ENCODE measurements at places on chromosomes 11 and 22.

- DNase-seq, result no peak
Observed at GRCh38 chr11:119506436-119506835, 83.5 kb upstream of the THY1 start.

- DNase-seq, result no peak
Observed at GRCh38 chr11:121604152-121604551, 151.4 kb upstream of the SORL1-AS1 start.

- no peak for DNase-seq
Observed at GRCh38 chr22:40265783-40266182, 80.5 kb upstream of the ADSL start.

DNA sequence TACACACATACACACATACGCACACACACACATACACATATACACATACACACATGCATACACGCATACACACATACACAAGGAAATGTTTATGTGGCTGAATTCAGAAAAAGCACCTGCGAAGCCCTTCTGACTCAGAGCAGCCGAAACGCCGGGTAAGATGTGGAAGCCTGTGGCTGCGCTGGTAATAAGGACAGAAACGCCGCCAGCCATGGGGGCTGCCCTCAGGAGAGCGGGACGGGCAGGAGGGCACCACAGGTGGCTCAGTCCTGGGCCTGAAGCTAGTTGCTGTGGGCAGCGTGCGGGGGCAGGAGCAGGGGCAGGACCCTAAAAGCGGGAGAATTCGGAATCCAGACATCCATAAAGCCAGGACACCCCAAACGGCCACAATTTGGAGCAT, 378.3 kb downstream of the BRD1 start:
- peak; percentile 50 for DNase-seq

DNA sequence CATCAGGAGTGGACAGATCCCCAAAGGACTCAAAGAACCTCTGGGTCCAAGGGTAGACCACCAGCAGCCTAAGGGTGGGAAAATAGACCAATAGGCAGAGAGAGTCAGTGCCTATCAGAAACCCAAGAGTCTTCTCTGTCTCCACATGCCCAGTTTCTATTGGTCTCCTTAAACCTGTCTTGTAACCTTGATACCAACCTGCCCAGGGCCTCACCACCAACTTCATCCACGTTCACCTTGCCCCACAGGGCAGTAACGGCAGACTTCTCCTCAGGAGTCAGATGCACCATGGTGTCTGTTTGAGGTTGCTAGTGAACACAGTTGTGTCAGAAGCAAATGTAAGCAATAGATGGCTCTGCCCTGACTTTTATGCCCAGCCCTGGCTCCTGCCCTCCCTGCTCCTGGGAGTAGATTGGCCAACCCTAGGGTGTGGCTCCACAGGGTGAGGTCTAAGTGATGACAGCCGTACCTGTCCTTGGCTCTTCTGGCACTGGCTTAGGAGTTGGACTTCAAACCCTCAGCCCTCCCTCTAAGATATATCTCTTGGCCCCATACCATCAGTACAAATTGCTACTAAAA, at the start of gene HBB:
Gene HBB, minus strand, starts transcription at position 340 of the 579 bp plus-strand sequence. Its CDS starts 50 bp downstream, at position 290.
- no peak for DNase-seq

GRCh38 chr22:39240831-39241793, 3.7 kb downstream of the PDGFB start:
- DNase-seq, result no peak

- DNase-seq, result no peak
Observed at GRCh38 chr11:32817181-32817851, 12.4 kb upstream of the PRRG4 start.

- peak; percentile 58 for DNase-seq
Observed at GRCh38 chr11:47469361-47470179, 20.6 kb upstream of the RAPSN start.

DNA sequence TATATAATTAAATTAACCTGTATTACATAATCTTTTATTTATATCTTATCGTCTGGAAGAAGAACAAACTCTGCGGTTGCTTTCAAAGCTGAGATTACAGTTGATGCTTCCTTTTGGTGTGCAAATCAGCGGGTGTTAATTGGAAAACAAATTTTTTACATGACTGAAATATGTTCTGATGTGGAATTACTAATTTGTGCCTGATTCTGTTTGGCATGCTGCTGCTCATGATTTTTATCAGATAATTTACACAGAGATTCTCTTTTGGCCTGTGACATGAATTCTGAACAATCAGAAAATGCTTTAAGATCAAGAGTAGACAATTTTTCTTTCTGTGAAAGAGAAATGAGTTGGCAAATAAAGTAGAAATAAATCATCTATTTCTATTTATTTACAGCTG, 510.8 kb downstream of the NELL1 start:
- no peak for DNase-seq

- DNase-seq, result no peak
Observed at GRCh38 chr22:46417769-46418168, 82.3 kb downstream of the TRMU start.

- no peak for DNase-seq
Observed at GRCh38 chr22:45579806-45580725, 77.4 kb downstream of the FBLN1 start.

DNA sequence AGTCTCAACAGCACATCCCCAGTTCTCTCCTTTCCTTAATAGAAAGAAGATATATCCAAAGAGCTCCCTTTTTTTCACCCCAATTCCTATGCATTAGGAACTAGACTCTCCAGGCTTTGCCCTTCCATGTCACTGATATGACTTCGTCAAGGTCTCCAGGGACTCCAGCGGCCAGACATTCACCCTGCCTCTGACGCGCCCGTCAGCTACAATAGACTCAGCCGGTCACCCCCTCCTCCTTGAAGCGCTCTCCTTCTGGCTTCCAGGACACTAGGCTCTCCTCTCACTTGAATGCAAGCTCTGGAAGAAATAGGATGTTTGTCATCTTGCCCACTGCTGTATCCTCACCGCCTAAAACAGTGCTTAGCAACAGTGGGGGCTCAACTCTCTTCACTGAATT, 14.9 kb upstream of the ELFN2 start:
- DNase-seq, result no peak

- DNase-seq, result no peak
Observed at GRCh38 chr11:108963118-108963517, 298.2 kb downstream of the DDX10 start.

DNA sequence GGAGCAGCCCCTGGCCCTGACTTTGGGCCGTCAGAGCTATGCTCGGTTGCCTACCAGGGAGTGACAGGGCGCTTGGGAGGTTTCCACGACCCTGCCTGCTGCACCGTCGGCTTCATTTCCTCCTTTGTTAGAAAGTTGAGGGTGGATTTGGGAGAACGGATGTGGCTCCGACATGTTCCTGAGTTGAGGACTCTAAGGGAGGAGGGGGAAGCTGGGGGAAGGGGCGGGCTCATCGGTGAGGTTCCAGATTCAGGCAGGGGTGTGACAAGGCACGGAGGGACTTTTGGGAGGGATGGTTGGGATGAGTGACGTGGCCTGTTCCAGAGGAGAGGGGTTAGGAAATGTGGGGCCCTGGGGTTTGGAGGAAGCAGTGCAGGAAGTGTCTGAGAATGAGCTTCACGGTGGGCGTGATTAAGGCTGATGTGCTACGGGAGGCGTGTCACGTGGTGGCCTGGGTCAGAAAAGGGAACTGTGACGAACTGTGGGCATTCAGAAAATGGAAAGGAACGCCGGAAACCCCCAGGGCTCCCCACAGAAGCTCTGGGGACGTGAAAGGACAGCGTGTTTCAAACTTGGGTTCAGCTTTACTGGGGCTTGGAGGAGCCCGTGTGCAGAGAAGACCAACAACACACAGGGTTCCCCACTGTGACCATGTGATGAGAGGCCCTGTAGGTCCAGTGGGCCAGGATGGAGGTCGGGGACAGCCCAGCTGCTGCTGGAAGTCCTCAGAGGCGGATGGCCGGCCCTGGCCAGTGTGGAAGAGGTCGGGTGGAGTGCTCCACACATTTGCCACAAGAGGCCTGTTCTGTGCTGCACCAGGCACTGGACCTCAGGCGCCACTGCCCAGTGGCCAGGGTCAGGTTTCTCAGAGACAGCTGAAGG, 2.8 kb downstream of the PARVB start:
- no peak for DNase-seq

GRCh38 chr11:27718863-27719545, 18.7 kb upstream of the BDNF start:
- peak; percentile 90 for DNase-seq

GRCh38 chr22:26581026-26581425, 8.9 kb downstream of the TPST2 start:
- DNase-seq, result peak; percentile 74

DNA sequence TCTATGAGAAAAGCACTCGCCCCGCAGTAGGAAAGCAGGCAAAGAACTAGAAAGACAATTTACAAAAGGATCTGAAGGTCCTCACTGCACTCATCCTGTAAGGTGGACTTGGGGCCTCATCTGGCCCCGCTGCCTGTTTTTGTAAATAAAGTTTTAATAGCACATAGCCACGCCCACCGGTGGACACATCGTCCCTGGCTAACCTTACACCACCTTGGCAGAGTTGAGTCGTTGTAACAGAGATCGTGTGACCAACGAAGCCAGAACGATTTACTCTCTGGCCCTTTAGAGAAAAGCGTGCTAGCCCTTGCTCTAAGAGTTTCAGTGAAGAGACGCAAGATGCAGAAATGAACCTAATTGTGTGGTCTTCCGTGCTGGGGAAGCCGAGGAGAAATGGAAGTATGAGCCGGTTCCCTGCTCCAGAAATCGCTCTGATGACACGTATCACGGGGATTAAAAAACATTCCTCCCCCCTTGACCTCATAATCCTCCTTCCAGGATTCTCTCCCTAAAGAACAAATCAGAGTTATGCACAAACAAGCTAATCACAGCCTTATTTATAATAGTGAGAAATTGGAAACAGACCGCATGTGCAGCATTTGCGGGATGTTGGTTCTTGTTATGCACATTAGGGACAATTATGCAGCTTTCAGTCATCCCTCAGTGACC, 80.1 kb downstream of the CDKN1C start:
- DNase-seq, result peak; percentile 43

GRCh38 chr11:63791495-63792167, 21.6 kb upstream of the SPINDOC start:
- no peak for DNase-seq

GRCh38 chr11:130178441-130179339, 19.1 kb downstream of the ST14 start:
- no peak for DNase-seq

DNA sequence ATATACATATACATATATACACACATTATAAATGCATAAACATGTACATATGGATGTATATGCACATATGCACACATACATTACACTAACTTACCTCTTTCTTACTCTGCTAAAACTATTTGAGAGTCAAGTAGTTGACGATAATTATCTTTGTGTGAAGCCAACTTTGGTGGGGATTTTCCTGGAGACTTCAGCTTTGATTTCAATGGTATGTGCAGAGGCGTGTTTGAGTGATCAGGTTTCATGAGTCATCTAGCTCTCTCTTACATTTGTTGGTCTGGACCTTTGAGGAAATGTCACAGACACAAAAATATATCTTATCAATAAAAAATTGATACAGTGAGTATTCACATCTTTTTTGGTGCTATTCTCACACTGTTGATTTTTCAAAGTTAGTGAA, 769.1 kb upstream of the LUZP2 start:
- DNase-seq, result no peak

DNA sequence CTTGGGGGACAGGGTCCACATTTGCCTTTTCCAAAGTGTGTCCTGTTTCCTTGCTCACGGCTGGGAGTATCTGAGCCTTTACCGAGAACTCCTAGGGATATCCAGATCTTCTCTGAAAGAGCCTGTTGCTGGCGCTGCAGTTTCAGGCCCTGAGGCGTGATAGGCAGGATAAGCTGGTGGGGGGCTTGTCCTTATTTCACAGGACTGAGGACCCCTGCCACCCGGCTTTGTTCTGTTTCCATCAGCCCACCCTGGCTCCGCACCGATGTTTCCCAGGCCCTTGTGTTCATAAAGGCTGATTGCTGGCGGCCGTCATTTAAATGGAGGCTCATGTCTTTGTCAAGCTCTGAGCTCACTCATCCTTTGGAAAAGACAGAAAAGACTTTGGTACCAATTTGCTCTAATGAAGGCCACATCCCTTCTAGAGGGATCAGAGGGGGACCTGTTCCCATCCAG, 9.4 kb upstream of the NPTXR start:
- no peak for DNase-seq

DNA sequence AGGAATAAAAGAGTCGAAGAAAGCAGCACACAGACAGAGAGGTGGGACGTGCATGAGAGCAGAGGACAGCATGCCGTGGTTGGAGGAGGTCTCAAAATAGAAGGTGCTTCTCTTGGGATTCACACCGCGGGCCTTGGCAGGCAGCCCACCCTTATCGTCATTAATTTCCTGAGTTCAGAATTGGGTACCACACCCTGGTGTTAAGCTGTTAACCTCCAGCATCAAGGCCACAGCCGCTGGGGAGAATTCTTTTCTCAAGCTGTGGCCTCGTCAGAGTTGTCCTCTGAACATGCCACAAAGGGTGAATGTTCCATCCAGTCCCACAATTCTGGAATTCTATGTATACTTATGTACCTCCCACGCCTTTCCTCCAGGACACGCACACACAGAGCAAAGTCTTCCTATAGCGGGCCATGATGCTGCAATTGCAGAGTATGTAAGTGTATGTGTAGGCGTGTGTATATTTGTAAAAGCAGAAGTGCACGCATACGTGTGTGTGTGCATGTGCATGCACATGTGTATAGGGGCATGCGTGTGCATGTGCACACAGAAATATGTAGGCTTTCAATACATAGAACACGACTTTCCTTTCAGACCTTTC, 39.0 kb downstream of the ADAMTS8 start:
- DNase-seq, result no peak

- no peak for DNase-seq
Observed at GRCh38 chr22:19742160-19743066, 18.2 kb upstream of the TBX1 start.

DNA sequence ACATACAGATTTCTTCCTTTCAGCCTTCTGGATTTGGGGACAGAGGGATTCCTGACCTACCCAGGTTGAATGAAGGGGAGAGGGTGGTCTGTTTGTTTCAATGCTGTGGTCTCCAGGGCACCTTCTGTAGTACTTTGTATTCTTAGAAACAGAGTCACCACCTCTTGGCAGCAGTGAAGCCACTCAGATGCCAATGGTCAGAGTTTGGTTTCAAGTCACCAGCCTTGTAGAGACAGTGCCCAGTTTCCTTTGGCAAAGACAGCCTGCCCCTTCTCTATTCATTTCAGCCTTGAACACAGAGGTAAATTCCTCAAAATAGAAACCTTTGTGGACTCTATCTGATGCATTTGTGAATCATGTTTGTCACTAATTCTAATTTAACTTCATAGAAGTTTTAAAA, 111.7 kb upstream of the RASSF10 start:
- no peak for DNase-seq

DNA sequence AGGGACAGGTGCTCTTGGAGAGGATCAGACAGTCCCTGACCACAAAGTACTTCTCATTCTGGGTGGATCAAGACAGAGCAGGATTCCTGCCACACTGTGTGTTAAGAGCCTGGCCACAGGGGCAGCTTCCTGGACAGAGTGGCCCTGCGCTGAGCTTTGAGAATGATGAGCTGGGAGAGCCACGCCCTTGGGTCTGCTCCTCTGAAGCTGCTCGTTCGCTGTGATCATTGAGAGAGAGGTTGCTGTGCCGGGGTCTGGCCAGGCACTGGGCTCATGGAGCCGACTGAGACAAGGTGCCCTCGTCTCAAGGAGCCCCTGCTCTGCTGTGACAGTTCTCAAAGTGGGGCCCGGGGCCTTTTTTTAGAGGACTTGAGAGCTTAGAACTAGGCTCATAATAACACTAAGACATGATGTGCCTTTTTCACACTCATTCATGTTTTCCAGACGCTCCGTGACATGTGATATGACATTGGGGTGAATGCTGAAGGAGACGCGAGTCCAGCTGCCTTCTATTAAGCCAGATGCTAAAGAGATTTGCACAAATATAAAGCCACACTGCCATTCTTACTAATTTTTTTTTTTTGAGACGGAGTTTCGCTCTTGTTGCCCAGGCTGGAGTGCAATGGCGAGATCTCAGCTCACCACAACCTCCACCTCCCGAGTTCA, 1.6 kb upstream of the MFRP start:
- DNase-seq, result peak; percentile 43
